ENCODE measurements at places on chromosomes 2 and 18.

GRCh38 chr2:105405291-105405690 is 6.4 kb upstream of the FHL2 start:
- peak; percentile 52 for DNase-seq

GRCh38 chr2:166170356-166170755 is 42.5 kb upstream of the SCN1A start:
- no peak for DNase-seq

DNA sequence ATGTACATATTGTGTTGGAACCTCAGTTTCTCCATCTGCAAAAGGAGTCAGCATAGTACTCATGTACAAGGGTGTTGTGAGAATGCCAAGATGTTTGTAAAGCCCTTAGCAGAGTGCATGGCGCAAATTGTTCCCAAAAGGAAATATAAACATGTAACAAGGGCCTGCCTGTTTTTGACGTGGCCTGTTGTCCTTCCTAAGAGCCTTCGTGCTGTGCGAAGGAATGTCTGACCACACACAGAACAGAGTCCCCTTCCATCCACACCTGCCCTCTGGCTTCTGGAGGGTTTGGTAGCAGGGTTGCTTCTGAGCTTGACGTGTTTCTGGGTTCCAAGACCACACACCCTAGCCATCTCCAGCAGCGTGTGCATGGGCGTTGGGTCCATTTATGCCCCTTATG is 34.9 kb downstream of the CABLES1 start:
- no peak for DNase-seq

GRCh38 chr2:173264603-173265366 is 89.9 kb upstream of the CDCA7 start:
- DNase-seq: peak; percentile 1

DNA sequence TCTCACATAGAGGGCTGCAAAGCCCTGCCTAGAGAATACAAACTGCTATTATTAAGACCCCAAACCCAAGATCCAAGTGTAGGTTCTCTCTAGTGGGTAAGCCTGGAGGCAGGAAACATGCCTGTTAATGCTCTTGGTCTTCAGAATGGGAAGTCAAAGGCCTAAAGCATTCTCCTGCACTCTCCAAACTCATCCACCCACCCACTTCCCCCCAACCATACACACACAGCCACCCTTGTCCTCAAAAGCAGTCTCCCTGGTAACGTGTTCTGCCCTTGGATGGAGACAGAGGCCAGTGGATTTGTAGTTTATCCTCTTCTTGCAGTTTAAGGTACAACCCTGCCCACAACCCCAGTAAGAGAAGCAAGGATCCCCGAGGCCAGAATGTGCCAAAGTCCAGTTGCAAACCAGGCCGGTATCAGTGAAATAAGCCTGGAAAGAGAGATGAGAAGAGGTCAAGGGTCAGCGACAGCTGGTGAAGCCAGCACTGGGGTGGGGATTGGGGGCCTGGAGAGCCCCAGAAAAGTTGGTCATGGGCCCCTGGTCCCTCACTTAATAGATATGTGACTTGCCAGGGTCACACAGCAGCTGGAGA is 23.0 kb downstream of the TMEM247 start:
- no peak for DNase-seq

GRCh38 chr2:84314901-84315330 is 144.2 kb downstream of the SUCLG1 start:
- DNase-seq: peak; percentile 67

DNA sequence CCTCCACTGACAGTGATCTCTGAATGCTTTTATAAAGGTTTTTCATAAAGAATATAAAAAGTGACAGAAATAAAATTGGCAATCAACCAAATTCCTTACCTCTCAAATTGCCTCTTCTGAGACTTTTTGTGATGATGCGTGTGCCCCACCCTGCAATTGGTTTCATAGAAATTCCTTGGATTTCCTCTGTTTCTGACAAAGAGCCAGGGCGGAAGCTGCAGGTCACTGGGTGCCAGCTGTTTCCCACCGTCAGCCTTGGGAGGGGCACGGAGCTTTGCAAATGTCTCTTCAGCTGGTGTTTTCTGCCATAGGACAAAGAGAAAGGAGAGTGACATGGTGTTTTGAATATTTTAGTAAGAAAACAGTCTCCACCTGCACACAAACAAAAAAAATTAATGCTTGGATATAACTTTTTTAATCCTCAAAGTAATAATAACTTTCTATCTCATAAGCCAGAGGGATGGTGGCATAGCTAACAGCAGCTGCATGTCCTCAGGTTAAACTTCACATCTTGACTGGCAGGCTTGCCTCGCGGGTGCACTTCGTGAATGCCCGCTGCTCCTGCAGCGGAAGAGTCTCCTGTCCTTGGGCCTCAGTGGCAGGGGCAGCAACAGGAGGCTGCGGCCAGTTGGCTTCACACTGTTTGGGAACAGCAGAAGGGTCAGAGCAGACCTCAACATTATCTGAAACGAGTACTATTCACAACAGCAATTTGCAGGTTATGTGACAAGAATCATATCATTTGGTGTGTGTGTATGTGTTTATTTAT is 24.7 kb downstream of the AGAP1 start:
- no peak for DNase-seq

GRCh38 chr2:61658841-61659780 is 121.0 kb upstream of the XPO1 start:
- DNase-seq: peak; percentile 77

DNA sequence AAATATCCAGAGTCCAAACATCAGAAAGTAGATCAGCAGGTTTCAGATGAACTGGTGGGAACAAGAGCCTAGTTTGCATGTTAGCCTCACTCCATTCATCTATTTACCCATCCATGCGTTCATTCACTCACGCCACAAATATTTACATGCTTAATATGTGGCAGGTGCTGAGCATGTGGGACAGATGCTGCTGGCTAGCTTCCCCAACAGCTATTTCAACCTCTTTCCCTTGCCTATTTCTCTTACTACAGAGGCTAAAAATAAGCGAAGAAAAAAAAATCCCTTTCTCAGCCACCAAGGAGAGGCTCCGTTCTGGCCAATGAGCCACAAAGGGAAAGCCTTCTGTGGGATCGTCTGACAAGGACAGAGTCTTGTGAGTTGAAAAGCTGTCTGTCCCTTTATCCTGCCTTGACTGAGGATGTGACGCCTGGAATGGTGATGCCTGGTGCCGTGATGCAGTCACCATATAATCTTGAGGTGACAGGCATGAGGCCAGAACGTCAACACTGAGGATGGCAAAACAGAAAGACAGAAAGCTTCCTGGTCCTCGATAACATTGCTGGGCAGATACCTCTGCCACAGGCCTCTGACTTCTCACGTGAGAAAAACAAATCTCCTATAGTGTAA is 78.2 kb downstream of the KCTD1 start:
- DNase-seq: peak; percentile 51
